Suprapubic skin (tissue), 4 donors: ENCODE measurements at places on chromosomes 2 and 18.

DNA sequence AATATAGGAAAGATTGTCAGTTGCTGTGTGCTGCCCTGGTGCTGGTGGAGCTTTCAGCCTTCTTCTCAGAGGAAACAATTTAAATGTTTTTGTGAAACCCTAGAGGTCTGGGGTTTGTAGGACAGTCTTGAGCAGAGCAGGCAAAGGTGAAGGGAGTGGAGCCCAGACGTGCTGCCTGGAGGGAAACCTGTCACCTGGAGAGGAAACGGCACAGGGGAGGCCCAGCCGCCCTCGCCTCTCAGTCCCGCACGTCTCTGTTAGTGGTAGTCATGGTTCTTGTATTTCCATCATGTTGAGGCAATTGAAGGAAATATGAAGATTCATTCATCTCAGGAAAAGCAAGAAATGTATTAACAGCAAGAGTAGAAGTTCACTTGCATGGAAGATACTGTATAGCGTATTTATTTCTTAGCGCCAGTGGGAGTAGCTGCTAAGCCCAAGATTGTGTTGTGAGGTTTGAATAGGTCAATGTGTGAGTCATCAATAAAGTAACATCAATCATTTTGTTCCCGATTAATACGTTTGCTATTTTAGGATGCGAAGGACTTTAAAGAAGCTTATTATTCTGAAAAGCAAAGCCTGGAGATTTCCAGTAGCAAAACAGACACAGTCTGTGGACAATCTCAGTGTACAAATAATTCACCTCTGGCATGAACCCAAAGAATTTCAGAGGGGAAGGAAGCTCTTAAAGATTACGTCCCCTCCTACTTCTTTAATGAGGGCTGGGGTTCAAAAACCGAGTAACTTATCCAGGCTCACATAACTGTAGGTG lies 70.4 kb downstream of the LRRFIP1 start:
- no peak for DNase-seq

GRCh38 chr2:144078106-144078505 lies 441.8 kb downstream of the ZEB2 start:
- no peak for DNase-seq

GRCh38 chr2:144237830-144238627 lies 281.9 kb downstream of the ZEB2 start:
- no peak for DNase-seq

- no peak for DNase-seq
Observed at GRCh38 chr2:169034256-169034655, 3.1 kb upstream of the ABCB11 start.

DNA sequence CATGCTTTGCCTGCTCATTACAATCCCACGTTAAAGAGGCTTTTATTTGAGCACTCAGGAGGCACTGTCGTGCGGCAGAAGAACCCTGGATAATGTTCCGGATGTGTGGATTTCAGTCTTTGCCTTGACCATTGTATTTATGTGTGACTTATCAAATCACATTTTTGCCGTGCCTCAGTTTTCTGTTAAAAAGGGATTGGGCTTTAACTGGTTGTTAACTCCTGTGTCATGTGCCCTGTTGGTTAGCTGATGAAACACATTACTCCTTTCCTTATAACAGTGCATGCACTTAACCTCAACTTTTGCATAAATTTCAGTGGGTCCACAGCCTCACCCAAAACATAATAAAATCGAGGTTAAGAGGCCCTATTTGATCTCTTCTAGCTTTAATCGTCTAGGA lies 52.7 kb downstream of the NAB1 start:
- no peak for DNase-seq

- DNase-seq = no peak
Observed at GRCh38 chr18:22020867-22021370, 148.5 kb upstream of the GATA6 start.

GRCh38 chr2:237042101-237042500 lies 43.6 kb upstream of the COPS8 start:
- no peak for DNase-seq

DNA sequence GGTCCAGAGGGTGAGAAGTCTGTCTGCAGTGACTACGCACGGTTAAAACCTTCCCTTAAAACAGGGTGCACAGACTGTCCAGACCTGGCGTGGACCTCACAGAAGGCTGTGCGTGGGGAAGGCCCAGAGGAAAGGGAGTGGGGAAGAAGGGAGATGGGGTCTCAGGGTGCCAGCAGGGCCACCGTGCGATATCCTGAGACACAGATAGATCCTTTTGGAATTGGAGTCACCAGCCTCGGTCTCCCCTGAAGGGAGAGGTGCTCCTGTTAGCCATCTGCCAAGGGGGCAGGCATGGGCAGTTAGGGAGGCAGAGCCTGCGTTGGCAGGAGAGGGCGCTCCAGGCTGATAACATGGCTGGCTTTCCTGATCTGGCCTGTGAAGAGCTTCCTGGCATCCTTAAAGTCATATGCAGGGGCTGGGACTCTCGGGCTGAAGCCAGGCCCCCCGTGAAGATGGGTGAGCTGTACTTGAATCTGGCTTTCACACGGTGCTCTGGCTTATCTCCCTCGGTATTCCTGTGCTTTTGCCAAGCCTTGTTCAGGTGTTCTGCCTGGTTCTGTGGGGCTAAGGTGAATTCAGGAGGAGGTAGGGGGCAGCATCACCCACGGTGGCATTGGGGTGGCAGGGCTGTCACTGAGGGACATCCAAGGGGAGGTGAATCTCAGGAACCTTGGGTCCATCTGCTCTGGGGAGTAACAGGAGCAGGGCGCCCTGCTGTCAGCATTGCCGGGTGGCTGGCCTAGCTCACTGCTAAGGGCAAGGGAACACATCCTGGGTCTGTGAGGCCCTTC lies 107.2 kb upstream of the SMAD2 start:
- DNase-seq = no peak

- DNase-seq = no peak
Observed at GRCh38 chr2:236309669-236310029, 45.4 kb upstream of the ASB18 start.

DNA sequence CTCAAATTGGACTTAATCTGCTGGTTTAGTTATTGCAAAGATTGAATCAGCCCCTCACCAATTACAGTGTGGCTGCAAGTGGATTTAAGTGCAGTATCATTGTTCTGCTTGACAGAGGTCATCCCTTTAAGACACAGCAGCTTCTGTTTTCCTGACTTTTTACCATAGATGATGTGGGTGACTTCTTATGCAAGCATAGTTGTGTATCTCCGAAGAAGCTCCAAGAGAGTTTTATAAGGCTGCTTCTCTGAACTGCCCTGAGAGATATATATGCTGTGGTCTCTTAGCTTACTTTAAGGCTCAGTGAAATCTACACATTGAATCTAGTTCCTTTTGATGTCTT lies 3.5 kb downstream of the TRIB2 start:
- no peak for DNase-seq
